ENCODE measurements at places on chromosomes 13 and 19.
A peak's percentile ranks its signal among the peaks of the same experiment; 100 is the strongest.

DNA sequence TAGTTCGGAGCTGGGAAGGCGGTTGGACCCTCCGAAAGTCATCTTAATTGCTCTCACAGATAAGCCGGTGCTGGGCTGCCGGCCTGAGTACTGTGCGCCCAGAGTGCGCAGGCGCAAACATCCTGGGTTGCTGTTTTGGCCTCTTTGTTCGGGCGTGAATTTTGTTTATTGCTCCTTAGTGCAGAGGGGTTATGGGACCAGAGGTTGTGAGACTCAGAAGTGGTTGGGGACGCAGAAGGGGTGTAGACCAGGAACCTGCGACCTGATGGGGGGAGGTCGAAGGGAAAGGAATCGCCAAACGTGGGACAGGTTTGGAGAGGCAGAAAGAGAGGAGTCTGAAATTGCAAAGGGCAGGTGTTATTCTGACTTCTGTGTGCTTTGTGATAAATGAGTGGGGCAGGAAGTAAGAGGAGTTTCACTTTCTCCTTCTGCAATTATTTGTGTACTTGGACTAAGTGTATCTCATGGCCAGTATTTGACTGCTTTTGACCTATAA lies 607 bp upstream of the ZNF566 start:
- peak; percentile 63 for DNase-seq

- DNase-seq: no peak
Measured at GRCh38 chr13:48258430-48258829, 25.4 kb downstream of the ITM2B start.

GRCh38 chr13:59360916-59361315 lies 802.8 kb downstream of the DIAPH3 start:
- DNase-seq: no peak

DNA sequence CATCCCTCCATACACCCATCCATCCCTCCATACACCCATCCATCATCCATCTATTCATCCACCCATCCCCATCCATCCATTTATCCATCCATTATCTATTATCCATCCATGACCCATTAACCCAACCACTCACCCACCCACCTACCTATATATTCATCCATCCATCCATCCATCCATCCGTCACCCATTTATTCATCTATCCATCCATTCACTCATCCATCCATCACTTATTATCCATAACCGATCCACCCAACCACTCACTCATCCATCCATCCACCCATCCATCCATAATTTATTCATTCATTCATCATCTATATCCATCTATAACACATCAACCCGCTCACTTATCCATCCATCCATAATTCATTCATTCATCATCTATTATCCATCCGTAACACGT lies 28.7 kb upstream of the PTPRS start:
- no peak for DNase-seq

GRCh38 chr19:19062454-19063182 lies 1.2 kb upstream of the SLC25A42 start:
- no peak for DNase-seq

DNA sequence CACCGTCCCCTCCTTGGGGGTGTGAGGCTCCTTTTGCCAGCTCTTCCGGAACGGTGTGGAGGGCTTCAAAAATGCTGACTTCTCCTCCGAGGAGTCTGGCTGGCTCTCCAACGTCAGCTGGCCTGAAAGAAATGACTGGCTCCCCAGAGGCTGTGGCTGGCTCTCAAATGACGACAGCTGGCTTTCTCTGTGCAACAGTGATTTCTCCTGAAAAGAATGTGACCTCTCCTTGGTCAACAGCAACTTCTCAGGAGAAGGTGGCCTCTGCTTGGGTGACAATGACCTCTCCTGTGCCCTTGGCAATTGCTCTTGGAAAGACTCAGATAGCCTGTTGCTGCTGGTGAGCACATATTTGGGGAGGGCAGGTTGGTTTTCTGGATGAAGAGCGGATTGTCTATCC lies 29.2 kb downstream of the ONECUT3 start:
- no peak for DNase-seq

DNA sequence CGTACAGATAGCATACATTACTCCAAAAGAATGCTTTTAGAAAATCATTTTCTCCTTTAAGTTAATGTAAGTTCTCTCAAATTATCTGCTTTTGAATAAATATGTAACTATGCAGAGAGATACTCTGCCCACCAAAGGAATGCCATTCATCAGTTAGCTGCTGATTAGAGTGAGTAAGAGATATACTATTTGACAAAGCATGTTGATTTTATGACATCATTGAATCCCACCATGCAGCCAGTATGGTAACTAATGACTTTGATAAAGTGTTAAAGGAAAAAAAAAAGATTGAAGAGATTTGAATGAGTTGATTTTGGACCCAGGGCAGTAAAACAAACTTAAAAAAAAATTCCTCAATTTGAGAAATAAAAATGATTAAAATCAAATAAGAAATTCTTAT lies 521.5 kb downstream of the SLITRK6 start:
- no peak for DNase-seq

DNA sequence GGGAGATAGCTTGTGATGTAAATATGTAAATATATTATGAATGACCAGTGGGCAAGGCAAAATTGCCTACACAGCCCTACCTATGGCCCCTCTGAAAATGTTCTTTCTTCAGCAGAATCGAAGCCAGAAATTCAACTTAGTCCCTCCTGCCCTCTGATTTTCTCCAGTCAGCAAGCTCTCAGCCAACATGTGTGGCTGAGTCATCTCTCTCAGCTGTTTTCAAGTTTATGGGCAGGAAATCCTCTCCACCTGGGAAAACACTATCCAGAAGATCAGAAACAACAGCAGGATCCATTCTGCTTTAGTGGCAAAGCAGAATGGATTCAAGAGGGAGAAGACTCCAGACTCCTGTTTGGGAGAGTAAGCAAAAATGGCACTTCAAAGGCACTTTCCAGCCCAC lies 8.9 kb upstream of the ZNF527 start:
- DNase-seq: no peak

GRCh38 chr19:57934820-57935665 lies at the start of gene ZNF418:
Gene ZNF418, minus strand, starts transcription at chr19:57935402. Its CDS starts 1,580 bp downstream, at chr19:57933822.
- no peak for DNase-seq

DNA sequence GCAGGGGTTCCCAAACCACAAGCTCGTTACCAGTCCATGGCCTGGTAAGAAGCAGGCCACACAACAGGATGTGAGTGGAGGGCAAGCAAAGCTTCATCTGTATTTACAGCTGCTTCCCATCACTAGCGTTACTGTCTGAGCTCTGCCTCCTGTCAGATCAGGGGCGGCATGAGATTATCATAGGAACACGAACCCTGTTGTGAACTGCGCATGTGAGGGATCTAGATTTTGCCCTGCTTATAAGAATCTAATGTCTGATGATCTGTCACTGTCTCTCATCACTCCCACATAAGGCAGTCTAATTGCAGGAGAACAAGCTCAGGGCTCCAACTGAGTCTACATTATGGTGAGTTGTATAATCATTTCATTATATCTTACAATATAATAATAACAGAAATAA lies 677.4 kb upstream of the SLITRK6 start:
- DNase-seq: no peak

DNA sequence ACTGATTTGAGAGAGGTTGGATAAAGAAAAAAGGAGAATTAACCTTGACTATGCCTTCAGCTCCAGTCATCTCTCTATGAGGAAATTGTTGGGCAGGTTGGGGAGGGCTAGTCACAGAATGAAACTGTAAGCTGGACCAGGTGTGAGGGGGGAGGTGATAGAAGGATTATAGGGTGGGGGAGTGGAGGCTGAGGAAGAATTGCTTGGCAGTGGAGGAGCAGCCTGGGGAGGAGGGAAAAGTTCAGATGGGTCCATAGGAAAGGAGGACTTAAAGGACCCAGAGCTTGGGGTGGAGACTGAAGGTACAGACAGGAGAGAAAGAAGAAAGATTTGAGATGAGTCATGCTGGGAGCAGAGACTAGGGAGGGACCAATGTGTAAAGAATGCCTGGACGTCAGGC lies 8.2 kb upstream of the ZNF431 start:
- DNase-seq: no peak

DNA sequence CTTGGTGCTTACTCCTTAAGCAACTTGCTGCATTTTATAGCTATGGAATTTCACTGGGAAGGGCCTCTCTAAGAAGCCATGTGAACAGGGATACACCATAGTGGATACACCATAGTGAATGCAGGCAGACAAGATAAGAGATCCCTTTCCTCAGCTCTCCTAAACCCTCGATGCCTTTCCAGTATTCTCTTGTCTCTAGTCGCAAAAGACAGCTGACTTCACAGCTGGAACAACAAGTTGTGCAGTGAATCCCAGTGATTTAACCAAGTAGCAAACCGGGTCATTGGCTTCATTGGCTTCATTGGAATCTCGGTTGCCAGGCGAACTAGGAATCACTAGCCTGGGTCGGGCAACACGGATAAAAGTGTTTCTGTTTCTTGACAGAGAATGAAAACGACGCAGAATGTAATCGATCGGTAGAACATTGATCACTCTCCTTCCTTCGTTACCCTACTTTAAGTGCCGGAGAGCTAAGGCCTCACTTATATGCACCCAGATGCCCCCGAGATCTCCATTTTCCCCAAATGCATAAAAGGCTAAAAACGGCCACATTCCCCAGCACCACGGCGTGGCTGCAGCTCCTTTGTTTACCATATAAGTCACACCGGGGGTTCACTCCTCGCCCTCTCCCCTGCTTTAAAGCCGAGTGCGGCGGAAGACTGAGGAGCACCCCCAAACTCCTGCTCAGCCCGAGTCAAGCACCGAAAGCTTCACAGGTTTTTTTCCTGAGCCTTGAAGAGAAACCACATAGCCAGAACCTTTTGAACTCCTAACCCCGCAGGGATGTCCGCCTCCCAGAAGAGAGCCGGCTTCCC lies 674 bp downstream of the TRPC4 start:
- no peak for DNase-seq

- DNase-seq: no peak
Measured at GRCh38 chr13:85028035-85028434, 771.2 kb downstream of the SLITRK6 start.

DNA sequence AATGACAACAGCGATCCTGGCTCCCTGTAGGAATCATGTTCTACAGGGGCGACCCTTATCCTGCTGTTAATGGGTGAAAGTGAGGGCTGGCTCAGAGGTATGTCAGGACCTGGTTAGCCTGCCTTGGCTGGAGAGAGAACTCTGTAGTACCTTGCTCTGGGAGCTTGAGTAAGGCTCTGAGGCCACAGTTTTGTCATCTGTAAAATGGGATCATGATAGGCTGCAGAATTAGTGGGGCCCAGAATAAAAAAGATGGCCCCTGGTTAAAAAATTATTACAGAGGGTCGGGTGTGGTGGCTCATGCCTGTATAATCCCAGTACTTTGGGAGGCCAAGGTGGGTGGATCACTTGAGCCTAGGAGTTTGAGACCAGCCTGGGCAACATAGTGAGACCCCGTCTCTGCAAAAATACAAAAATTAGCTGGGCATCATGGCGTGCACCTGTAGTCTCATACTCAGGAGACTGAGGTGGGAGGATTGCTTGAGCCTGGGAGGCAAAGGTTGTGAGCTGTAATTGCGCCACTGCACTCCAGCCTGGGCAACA lies 10.5 kb upstream of the SAMD1 start:
- DNase-seq: no peak

DNA sequence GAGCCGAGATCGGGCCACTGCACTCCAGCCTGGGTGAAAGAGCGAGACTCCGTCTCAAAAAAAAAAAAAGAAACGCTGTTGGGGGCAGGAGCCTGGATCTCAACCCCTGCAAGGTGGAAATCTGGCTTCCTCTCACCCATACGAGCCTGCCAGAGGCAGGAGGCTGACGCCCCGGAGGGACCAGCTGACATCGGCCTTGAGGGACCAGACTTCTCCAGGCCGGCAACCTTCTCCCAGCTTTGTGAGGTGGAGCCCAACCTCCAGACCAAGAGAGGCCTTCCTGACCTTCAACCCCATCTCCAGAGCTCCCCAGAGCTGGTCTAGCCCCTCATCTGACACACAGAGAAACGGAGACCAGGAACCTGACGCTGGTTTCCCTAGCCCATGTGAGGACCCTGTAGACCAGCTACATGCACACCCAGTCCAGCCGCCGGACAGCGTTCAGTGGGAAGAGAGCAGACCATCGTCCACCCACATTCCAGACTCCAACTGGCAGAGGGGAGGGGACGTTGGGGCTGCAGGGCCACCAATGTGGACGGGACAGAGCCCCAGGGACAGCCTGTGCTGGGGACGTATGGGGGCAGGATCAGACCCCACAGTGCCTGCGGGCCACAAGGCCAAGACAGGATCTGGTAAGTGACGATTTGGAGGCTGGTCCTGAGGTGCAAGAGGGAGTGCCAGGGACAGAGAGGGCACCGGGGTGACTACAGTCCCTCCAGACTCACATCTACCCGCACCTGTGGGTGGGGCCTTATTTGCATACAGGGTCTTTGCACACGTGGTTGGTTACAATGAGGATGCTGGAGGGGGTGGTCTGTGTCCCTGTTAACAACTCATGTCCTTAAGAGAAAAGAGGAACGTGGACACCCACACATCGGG lies 11.4 kb downstream of the SBNO2 start:
- no peak for DNase-seq

DNA sequence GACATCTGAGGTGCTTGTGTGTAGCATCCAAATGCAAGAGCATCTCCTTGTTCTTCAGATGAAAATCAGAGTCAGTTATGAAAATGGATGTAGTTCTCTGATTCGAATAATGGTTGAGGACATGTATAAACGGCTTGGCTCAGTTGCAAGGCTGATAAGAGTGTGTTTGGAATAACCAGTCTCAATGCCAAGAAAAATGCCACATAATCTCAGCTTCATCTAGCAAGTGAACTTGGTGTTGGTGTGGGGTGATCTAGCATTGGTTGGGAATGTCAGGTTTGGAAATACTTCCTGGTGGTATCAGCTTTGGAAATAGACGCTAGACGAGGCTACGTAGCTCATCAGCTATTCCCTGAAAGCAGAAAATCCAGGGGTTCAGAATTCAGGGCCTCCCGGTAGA lies 362.0 kb downstream of the FGF9 start:
- DNase-seq: no peak

DNA sequence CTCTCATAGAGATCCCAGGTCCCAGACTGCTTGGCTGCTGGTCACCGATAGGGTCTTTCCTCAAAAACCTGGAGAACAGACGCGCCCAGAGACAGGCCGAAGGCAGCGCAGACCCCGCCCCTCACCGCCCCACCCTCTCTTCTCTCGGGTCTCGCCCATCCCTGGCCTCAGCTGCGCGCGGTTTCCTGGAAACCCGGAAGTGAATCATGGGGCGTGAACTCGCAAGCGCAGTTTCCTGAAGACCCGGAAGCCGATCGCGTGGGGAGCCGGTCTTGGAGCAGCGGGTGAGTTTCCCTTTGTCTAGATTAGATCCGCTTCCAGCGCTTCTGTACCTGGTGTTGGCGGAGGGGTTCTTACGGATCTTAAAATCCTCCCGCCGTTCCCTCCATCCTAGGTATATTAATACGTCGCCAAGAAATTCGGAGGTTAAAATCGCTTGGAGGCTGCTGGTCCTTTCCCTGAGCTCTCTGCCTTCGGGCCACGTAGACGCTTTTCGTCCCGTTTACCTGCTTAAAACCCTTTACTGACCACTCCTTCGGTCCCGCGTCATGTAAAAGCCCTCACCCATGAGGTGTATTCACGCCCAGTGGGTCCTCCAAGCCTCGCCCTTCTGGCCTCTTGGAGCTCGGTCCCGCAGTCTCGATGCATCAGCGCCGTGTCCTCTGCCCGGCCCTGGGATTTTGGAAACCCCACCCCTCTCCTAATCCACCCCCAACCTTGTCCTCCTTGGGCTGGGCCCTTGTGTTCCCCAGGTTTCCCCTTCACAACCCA lies at the start of gene ZNF578:
Gene ZNF578, plus strand, starts transcription at position 230 of the 771 bp plus-strand sequence. CDS start 48,293 bp downstream, outside the sequence.
- DNase-seq: peak; percentile 8

- DNase-seq: peak; percentile 69
Measured at GRCh38 chr19:50556282-50557008, 11.8 kb downstream of the LRRC4B start.

Data from activated naive CD4-positive, alpha-beta T cell (primary cell).